Neural progenitor cell (in vitro differentiated cells): ENCODE measurements at places on chromosomes 1 and 21. TPM values are rescaled to one million over a fixed set of nuclear protein-coding genes. Genes with fewer than 3 reads are reported as not detected.

- DNase-seq: no peak
Observed at GRCh38 chr1:81170721-81171120, 630.0 kb upstream of the ADGRL2 start.

- no peak for DNase-seq
Observed at GRCh38 chr21:39681845-39682244, 63.1 kb upstream of the IGSF5 start.

GRCh38 chr1:30388386-30388785, 335.0 kb downstream of the MATN1 start:
- no peak for DNase-seq

- no peak for DNase-seq
Observed at GRCh38 chr1:100799954-100800612, 80.5 kb downstream of the VCAM1 start.

DNA sequence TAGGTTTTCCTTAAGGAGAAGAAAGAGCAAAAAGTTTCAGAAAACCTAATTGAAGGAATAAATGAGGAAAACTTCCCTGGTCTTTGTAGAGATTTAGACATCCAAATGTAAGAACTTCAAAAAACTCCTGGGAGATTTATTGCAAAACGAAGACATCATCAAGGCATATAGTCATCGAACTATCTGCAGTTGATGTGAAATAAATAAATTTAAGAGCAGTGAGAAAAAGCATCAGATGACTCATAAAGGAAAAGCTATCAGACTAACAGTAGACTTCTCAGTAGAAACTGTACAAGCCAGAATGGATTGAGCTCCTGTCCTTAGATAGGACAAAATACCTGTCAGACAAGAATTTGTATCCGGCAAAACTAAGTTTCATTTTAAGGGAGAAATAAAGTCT, 569.4 kb upstream of the ADAMTS5 start:
- DNase-seq: no peak

DNA sequence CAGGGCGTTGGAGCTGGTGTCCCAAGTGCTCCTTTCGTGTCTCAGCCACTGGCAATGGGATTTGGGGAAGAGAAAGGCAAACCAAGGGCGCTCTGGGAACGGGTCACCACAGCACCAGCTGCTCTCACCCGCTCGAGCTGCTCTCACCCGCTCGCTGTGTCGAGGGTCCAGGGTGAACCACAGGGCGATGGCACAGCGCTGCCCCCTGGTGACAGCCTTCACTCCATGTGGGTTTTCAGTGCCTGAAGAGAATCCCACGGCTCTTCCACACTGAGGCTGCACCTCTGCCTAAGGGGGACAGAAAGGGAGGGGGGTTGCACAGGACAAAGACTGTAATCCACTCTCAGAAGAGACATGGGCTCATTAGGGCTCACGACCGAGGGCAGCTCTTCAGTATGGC, 7.1 kb upstream of the CLDN19 start:
- DNase-seq: peak; percentile 71

DNA sequence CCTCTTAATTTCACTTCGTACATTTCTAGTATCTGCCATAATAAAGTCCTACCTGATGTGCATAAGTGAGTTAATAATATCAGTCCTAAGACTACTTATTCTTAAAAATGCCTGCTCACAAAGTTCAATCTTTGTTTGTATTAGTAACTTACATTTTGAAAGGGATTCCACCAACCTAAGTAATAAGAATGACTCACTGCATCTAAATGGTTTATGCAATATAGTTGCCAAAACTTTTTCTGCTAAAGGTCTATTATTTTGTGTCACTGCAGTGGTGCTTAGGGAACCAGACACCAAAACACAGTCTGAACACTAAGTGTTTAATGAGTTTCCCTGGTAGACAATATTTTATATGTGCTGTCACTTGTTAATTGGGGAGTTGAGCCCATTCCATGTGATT, 1.8 kb downstream of the ZNF669 start:
- no peak for DNase-seq

The ZSWIM5 gene
- 5.8 and 7.1 TPM in 2 replicates for total RNA-seq

The TSEN15 gene
- 52.6 and 72.3 TPM in 2 replicates for total RNA-seq

The SHISAL2A gene
- total RNA-seq: 0.11 and 0.87 TPM in 2 replicates

The AHCYL1 gene
- total RNA-seq: 62.5 and 65.5 TPM in 2 replicates

The TNN gene
- total RNA-seq: not detected in 2 replicates
